ENCODE measurements at places on chromosomes 2 and 18.

- DNase-seq: no peak
These were observed 171.0 kb downstream of the MIB1 start for GRCh38 chr18:21911551-21911950.

- no peak for DNase-seq
These were observed 29.8 kb upstream of the POMC start for GRCh38 chr2:25198209-25198525.

DNA sequence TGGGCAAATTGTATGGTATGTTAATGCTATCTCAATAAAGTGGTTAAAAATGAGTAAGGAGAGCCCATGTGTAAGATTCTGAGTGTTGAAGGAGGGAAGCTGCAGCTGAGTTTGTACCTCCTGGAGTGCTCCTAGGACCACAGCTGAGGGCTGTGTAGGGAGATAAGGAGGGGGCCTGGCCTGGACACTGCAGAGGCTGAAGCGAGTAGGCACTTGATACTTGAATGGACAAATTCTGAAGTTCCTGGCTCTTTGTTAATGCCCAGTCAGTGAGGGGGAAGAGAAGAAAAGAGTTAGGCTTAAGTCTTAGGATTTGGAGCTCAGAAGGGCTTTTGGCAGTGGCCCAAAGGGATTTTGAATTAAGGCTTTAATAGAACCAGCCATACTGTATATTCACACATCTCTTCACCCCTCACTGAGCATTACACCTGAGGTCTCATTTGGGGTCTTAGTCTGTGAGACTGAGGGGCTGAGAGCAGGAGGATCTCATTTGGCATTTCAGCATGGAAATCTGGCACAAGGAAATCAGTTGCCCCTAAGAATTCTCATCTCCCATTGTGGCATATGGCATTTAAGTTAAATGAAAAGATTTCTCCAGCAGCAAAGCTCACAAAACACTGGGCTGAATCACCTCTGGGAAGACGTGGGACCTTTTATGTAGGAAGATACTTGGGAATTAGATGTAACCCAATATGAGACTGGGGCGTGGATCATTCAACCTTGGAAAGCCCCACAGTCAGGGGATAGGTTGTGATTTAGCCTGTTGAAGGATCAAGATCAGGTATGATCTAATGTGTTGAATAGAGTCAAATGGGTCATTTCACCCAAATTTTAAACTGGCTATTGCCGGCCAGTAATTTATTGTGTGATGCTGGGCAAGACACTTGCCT, 46.8 kb downstream of the LIPG start:
- no peak for DNase-seq

DNA sequence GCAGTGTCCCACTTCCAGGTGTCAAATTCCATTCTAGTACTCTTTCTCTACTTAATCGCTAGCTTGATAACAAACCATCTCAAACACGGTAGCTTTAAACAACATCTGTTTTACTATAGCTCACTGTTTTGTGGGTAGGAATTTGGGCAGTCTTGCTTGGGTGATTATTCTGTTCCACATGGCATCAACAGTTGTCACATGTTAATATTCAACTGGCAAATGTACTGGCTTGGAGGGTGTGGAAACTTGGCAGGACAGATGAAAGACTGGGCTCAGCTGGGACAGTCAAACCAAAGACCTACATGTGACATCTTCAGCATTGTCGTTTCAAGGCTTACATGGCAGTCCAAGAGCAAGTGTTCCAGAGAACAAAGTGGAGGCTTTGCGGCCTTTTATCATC, 241.8 kb downstream of the PTH2R start:
- DNase-seq: no peak

GRCh38 chr2:120854766-120855530, 119.3 kb downstream of the GLI2 start:
- no peak for DNase-seq

- no peak for DNase-seq
These were observed 7.9 kb downstream of the EFHD1 start for GRCh38 chr2:232641153-232641848.

- DNase-seq: no peak
These were observed 4.4 kb upstream of the GPR35 start for GRCh38 chr2:240620859-240621258.

DNA sequence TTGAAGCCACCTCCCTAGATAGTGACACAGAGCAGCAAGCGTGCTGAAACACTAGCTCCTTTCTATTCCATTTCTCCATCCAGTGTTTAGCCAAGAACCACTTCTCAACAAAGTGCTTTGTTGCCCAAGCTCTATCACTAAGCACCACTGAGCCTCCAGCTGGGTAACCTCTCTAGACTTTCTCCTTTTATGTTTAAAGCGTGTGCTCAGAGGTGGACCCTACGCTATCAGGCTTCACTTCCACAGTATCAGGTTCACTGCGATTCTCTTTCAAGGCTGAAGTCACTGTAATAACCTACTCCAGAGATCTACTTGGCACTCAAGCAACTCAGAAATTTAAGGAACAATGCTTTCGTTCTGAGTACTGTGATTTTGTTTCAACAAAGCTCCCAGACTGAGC, 197.9 kb downstream of the LNPK start:
- no peak for DNase-seq

DNA sequence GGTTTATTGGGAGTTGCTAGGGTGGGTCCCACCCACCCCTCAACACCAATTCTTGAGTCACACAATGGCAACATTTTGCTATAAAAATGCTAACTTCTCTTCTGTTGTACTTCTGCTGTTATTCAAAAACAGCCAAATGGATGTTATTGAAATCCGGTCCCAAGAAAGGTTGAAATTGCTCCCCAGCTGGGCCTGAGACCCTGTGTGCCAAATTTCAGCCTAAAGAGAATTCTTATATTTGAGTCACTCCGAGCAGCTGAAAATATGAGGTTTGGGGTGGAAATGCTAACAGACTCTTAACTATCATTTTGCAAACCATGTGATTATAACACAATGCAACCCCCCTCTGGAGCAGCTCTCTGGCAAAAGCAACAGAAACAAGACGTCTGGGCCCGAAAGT, 27.0 kb upstream of the ACVR1 start:
- no peak for DNase-seq

DNA sequence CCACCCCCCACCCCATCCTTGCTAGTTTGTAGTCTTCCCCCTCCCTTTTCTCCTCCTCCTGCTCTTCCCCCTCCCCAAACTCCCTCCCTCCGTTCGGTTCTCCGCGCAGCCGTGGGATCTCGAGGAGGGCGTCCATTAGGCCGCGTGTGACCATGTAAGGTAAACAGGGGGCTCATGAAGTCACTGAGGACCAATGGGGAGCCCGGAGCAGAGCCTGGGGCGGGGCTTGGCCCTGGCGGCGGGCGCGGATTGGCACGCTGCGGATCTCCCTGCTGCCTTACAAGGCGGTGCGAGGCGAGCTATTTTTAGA, 246 bp upstream of the KLF7 start:
- peak; percentile 88 for DNase-seq

DNA sequence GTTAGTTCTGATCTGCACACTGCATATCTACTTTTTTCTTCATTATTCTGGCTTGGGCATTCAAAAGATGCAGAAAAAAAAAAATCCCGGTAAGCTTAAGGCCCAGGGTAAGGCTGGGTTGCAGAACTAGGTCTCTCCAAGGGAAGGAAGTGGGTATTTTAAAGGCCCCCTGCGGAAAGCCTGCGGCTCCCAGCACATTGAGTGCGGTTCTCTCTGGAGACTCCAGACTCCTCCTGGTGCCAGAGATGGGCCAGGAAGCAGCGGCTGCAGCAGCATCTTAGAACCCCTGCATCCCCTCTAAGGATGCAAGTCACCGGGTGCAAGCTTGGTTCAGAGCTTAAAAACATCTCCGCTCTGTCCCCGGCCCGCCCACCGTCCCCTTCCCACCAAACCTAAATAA, 49.5 kb downstream of the TGIF1 start:
- DNase-seq: no peak

DNA sequence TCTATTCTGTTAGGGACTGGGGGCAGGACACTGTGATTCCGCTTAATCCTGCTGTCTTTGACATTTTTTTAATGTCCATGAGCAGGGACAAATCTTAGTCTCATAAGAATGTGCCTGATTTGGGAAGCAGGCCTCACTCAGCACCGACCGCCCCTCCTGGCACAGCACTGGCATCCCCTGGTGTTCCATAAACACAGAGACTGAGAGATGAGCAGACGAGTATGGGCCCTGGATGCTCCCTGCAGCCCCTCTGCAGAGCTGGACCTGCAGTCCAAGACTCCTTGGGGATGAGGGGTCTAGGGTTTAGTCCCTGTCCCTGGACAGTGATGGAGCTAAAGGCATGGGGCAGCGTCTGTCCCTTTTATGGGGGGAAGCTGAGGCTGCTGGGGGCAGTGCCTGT, 81.6 kb downstream of the NDUFA10 start:
- no peak for DNase-seq

DNA sequence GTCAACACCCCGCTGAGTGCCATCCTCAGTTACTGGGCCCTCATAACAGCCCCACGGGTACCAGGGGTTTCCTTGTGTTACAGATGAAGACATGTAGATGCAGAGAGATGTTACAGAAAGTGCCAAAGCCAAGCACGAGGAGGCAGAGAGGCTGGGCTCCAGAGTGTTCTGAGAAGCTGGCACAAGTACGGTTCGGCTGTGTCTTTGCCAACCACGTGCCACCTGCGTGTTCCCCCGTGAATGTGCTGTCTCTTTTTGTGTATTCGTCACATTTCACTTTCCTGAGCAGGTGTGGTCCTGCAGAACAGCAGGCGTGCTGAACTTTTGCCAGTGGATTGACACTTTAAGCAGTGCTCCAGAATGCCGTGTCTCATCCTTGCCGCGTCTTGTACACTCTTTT, 124.6 kb downstream of the NCK2 start:
- DNase-seq: no peak

DNA sequence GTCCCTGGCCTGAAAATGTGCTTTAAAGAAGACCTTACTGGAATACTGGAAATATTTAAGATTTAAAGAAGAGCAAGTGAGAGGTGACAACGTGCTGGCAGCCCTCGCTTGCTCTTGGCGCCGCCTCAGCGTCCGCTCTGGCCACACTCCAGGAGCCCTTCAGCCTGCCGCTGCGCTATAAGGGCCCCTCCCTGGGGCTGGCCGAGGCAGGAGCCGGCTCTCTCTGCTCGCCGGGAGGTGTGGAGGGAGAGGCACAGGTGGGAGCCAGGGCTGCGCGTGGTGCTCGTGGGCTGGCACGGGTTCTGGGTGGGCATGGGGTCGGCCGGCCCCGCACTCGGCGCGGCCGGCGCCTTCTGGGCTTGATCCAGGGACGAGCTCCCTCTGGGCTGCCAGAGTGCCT, 2.9 kb upstream of the COQ10B start:
- no peak for DNase-seq

DNA sequence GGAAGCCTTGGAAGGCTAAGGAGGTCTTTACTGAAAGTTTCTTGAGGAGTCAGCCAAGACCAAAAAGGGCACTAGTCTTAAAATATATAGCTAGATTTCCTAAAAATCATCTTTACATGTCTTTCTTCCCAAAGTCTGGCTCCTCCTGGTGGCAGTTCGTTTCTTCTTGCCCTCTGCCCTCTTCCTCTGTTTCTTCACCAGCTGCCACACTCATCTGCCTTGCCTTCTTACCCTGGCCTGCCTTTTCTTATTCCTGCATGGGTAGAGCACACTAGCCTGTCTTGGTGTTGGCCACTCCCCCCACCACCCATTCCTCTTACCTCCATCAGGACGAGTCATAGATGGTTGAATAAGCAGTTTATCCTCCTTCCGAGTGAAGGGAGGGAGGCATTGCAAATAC, 129.8 kb downstream of the RAPGEF4 start:
- no peak for DNase-seq

DNA sequence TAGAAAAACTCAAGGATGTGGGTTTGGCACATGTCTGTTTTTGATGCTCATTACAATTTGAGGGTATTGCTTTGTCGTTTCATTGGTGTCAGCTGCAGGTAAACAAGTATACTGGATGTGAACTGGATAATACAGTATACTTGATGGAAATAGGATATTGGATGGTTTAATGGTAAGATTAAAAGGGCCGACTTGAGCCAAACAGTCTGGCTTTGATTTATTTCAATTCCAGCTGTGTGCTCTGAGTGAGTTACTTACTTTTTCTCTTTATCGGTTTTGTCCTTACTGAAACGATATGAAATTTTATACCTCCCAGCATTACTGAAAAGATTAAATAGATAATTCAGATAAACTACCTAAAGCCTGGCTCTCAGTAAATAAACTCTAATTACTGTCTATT, 227.6 kb downstream of the ASXL3 start:
- no peak for DNase-seq

DNA sequence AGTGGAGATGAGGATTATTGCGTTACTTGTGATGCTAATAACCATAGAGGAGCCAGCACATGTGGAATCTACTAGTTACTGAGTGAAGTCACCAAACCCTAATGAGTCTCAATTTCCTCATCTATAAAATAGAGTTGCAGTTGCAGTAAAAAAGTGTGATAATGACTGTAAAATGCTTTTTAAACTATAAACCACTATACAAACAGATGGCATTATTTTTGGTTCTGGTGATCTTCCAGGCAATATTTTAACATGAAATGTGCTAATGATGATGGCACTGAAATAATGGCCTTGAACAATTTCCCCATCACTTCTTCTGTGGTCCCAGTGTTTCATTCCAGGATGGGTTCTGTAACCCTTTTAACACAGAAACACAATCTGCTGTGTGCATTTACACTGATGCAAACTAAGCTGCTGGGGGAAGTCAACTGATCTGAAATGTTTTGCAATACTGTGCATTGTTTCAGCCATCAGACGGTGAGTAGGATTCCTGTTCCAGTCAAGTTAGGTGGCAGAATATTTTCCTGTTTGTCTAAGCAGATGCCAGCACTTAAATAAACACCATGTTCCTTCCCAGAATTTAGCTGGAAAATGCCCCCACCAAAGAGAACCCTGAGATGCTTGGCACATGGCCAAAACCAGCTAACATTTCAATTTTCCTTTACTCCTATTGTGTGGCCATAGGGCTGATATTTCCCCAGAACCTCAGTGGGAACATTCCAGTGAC, 52.6 kb downstream of the TACR1 start:
- DNase-seq: no peak

DNA sequence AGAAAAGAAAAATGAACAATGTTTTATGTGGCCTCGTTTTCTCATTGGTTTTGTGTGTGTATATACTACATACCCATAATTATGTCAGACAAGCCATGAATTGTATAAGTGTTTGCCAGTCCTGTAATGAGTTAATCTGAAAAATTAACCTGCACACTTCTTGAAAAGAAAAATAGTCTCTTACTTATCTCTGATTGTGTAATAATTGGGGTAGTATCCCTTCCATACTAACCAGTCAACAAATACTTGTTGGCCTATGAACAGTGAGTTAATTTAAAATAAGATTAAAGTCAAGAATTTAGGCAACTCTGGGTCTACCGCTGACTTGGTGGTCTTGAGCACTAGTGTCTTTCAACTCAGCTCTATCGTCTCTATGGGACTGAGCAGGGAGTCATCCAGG, 48.8 kb downstream of the ACVR1 start:
- DNase-seq: no peak

DNA sequence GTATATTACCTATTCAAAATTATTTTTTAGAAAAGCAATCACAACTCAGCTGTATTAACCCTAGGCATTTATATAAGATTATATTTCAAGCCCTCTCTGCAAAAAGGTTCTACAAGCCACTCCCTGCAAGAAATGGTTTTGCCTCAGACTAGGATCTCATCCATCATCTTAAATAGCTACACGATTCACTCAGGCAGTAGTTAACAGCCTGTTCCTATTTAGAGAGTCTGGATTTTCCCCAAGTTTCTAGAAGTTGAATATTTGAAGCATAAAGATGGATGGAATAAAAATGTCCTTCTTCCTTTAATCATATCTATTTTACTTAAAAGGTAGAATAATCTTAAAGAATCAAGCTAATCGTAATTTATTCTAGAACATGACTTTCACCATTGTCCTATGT, 167.1 kb upstream of the STK17B start:
- DNase-seq: no peak

- DNase-seq: no peak
These were observed 101.8 kb downstream of the HS1BP3 start for GRCh38 chr2:20549144-20549543.

- no peak for DNase-seq
These were observed 108.8 kb downstream of the SLC4A3 start for GRCh38 chr2:219736209-219736608.
